GM23338 (cell line): ENCODE measurements at places on chromosomes 4 and X. TPM values are rescaled to one million over a fixed set of nuclear protein-coding genes. Genes with fewer than 3 reads are reported as not detected.

- no peak for DNase-seq
These were observed 334.8 kb upstream of the RASGEF1B start for GRCh38 chr4:81806485-81806884.

- peak; percentile 30 for DNase-seq
These were observed 33.5 kb downstream of the MED28 start for GRCh38 chr4:17647927-17648326.

- DNase-seq = no peak
These were observed 411.9 kb upstream of the EMCN start for GRCh38 chr4:100929758-100930157.

DNA sequence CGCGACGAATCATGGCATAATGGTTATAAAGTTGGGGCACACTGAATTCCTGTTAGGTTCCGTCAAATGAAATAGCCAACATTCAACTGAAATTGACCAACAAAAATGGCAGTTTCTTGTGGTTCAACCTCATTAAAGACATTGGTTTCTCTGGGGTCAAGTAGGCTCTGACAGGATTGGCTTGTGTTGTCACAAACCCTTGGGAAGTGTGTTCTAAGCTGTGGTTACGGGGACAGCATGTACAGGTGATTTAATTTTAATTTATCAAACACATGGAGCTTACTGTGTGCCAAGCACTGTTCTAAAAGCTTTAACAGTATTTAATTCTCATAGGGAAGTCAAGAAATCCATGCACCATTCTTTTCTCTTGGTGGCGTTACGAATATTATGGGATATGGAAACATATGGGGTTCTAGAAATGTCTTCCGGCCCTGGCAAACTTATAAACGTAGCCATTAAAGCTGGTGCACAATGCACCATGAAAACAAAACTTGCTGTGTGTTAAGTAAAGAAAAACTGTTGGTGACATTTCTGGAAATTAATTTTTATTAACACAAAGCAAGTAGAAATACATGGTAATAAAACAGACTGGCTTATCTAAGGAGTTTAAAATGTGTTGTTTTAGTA, 891 bp downstream of the XK start:
- DNase-seq = no peak

The NPNT gene
- 1.4 and 3.1 TPM in 2 replicates for total RNA-seq

The JAKMIP1 gene
- 5.1 and 5.9 TPM in 2 replicates for total RNA-seq

DNA sequence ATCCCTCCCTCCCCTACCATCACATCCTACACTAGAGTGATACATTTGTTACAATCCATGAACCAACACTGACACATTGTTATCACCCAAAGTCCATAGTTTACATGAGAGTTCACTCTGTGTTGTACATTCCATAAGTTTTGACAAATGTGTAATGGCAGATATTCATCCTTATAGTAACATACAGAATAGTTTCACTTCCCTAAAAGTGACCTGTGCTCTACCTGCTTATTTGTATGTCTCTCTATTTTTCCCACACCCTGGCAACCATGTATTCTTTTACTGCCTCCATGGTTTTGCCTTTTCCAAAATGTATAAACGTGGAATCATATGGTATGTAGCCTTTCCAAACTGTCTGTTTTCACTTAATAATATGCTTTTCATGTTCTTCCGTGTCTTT, 42.2 kb upstream of the HPGD start:
- DNase-seq = no peak

The CLDN34 gene
- total RNA-seq = 0.19 TPM in 1 of 2 replicates, not detected in the other

DNA sequence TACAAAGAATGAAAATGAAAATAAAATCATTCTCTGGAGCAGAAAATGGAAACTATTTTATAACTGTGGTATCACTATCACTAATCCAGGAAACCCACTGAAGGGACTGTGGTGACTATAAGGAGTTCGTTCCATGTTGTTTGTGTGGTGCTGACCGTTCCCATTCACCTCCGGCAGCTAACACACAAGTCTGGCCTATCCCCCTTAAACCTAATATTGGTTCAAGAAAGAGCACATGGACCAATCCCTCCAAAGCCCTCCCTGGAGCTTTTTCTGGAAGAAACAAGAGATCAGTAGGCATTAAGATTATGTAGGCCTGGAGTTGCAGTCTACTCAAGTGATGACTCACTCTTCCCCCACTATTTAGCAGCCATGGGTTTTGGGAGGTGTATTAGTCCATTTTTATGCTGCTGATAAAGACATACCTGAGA, 25.9 kb upstream of the FAM241A start:
- DNase-seq = no peak

DNA sequence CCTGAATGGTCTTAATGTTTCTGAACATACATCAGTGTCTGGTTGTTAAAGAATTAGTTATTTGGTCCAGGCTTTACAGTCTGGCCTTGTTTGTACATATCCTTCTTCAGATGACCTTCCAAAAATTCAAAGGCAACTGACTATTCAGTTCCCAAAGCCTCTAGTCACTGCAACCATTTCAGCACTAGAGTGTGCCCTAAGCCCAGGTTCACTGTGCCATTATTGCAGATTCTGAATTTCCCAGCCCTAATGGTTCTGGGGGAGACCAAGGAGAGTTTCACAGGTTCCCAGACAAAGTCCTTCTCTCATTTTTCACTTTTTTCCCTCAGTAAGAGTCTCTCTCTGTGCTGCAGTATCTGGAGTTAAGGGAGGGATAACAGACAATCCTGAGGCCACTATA, 235.8 kb downstream of the TRAM1L1 start:
- DNase-seq = peak; percentile 40

The ANTXR2 gene
- total RNA-seq = 4.8 and 5.3 TPM in 2 replicates

DNA sequence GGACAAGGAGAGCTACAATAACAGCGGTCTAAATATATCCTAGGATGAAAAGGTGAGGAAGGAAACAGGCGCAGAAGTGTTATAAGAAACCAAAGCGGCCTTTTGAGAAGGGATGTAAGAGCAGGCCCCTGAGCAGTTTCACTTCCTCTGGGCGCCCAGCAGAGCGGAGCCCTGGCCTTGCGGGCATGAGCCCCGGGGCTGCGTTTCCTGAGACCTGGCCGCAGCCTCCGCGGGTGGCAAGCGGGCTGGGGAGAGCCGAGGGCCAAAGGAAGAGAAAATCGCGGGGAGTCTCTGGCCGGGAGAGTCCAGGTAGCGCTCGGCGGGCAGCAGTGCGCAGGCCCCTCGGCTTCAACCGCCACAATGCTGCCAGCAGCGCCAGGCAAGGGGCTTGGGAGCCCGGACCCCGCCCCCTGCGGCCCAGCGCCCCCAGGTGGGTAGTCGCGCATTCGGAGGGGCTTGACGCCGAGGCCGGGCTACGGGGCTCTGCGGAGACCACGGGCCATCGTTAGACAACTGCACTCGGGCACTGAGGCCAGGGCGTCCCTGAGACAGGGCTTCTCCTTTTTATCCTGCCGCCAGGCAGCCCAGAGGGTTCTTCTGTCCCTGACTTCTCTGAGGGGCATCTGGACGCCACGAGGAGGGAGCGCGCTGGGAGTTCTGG, at the start of gene BANK1:
Gene BANK1, plus strand, starts transcription at position 210 of the 661 bp plus-strand sequence. Its CDS starts 151 bp downstream, at position 361.
- peak; percentile 86 for DNase-seq

DNA sequence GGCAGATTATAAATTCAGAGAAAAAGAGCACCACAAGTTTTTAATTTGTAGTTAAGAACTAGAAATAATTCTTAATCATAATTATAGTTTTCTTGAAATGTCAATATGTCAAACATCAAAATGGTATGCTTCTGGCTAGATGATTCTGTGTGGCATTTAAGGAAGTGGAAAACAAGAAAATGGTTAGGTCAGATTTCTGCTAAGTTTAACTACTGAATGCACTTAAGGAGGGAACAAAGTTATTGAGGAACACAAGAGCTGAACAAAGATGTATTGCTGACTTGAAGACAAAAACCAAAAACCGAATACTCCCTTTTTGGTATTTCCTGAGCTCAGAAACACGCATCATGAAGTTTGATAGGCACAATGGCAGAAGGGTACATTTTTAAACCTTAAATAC, 58.7 kb upstream of the GPR34 start:
- no peak for DNase-seq

DNA sequence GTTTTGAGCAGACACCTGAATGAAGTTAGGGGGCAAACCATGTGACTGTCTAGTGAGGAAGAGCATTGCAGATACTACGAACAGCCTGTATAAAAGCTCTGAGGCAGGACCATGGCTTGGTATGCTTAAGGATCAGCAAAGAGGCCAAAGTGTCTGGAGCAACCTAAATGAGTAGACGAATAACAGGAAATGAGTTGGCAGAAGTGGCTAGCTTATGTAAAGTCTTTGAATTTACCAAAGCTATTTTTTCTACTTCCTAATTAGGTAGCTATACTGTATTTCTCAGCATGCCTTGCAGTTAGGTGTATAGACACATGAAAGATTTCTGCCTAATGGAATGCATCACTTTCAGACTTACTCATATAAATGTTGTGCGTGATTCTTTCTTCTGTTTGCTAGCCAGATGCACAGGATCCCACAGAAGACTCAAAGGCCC, 9.3 kb upstream of the GPRIN3 start:
- DNase-seq = no peak

DNA sequence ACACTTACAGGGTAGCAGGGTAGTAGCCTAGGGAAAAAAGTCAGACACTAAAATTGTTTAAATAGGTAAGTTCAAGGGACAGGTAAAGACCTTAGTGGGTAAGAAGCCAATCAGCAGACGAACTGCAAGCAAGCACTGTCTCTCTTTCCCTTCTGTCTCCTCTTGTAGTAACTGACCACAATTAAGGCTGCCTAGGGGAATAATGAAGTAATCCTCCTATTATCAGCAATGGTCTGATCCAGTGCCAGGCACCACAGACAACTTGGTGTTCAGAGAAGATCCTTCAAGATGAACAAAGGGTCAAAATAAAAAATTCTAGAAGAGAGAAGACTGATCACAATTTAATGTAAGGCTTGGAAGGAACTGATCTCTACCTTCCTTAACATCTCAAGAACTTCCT, 62.9 kb downstream of the ELOVL6 start:
- no peak for DNase-seq

The PRDM8 gene
- not detected in 2 replicates for total RNA-seq

- no peak for DNase-seq
These were observed 242.8 kb downstream of the PPP3CA start for GRCh38 chr4:101104312-101105052.

DNA sequence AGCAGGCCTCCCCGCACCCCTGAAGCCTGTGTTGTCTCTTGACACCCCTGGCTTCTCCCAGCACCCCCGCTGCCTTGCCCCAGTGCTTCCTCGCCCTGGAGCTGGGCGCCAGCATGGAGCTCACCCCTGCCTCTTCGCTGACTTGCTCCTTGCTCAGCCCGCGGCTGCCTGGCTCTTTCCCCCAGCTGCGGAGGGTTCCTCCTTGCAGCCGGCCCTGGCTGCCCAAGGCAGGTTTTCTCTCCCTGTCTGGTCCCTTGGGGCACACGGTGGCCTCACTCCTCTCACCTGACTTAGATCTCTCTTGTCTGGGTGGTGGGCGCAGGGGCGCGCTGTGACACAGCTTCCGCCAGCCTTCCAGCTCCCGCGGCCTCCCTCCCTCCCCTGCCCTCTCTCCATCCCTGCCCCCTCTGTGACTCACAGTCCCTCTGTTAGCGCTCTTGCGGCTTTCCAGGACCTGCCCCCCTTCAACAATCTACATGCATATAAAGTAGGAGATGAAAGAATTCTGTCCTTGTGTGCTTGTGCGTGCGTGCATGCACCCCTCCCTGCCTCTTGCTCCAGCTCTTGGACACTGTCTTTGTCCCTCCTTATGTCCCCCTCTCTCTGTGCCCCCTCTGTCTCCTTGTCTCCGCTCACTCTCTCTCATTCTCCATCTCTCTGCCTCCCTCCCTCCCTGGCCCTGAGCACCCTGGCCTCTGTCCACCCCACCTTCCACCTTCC, 2.2 kb downstream of the PLXNB3 start:
- no peak for DNase-seq

The ANOS1 gene
- 65.7 and 68.5 TPM in 2 replicates for total RNA-seq

DNA sequence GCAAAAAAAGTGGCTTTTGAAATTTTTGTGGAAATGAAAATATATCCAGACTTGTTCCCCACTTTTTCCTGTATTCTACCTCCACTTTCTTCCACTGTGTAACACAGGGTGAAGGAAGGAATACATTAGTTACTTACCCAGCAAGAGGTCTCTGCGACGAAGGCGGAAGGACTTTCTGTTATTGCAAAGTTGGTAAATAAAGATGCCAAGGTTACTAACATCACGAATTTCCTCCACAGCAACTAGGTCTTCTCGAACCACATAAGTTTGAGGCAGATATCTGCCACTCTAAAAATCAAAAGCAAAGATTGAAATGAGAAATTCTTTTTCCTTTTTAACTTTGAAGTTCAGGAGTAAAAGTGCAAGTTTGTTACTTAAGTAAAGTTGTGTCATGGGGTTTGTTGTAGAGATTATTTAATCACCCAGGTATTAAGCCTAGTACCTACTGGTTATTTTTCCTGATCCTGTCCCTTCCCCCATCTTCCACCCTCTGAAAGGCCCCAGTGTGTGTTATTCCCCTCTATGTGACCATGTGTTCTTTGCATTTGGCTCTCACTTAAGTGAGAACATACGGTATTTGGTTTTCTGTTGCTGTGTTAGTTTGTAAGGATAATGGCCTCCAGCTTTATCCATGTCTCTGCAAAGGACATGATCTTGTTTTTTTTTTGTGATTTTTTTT, 5.8 kb downstream of the ITM2A start:
- DNase-seq = no peak

DNA sequence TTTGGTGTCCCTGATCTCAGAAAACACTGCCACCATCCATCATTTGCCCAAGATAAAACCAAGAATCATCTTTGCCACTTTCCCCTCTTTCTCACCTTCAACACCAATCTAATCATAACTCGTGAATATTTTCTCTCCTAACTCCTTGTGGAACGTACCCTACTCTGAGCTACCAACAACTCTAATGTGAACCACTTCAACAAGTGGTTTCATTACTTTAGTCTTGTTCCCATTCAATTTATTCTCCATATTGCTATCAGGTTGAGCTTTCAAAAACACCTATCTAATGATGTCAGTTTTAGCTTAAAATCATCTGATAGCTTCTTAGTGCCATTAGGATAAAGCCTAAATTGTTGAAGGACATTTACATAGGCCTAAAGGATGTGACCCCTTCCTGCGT, 39.8 kb upstream of the CXorf38 start:
- DNase-seq = no peak

The MCUB gene
- total RNA-seq = 56.7 and 97.9 TPM in 2 replicates

The CFAP299 gene
- total RNA-seq = not detected in 2 replicates

DNA sequence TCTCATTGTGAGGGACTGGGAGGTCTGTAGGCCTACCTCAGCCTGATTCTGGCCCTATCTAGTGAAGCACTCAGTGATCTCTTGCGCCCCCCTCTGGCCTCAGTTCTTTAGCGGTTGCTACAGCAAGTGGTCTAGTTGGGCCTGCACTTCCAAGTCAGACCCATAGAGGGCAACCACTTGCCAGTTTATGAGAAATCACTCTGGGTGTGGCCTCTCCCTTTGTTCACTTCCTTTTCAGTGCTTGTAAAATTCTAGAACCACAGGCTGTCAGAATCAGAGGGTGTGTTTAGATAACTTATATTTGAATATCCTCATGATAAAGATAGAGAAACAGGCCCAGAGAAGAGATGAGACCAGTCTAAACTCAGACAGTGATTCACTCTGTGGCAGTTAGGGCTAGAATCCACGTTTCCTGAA, 60.9 kb upstream of the LAS1L start:
- peak; percentile 94 for DNase-seq

- DNase-seq = no peak
These were observed 37.2 kb downstream of the WDR44 start for GRCh38 chrX:118383120-118383519.

The CT45A3 gene
- total RNA-seq = not detected in 2 replicates

GRCh38 chrX:153829799-153830639, at the start of gene PDZD4:
Gene PDZD4 (minus strand): TSS chrX:153830544. CDS start chrX:153830298, 246 bp downstream.
- peak; percentile 53 for DNase-seq

The SATL1 gene
- total RNA-seq = 0.14 TPM in 1 of 2 replicates, not detected in the other

The UGT2B10 gene
- total RNA-seq = not detected in 2 replicates
